ENCODE measurements at places on chromosomes 3 and 15.

DNA sequence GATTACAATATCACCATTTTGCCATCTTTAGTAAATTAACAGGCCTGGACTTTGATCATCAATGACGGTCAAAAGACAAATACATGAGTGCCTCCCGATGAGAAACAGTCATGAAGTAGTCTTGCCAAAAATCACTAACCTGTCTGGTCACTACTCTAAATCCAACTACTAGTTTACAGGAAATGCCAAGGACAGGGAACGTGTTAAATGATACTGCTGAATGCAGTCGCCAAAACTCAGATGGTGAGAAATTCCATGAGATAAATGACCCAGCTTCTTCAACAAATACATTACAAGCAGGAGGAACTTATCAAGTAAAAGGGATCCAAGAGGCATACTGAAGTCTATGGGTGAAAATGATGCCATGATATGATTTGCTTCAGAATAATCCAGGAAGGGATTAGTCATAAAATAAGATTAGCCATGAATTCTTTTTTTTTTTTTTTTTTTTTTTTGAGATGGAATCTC, 35.8 kb upstream of the ATP13A3 start:
- H3K27me3 ChIP-seq: peaks cover 4% of the 10 kb centered on the region
- H3K4me3 ChIP-seq: no peak overlapping the region
- peaks cover 3% of the 10 kb centered on the region for H3K36me3 ChIP-seq
- DNase-seq: no peak

- no peak for DNase-seq
- H3K4me1 ChIP-seq: no peaks in the 10 kb centered on the region
- no peak overlapping the region for H3K27ac ChIP-seq
- no peaks in the 10 kb centered on the region for H3K27me3 ChIP-seq
Observed at GRCh38 chr3:85838921-85839320, 880.1 kb downstream of the CADM2 start.

GRCh38 chr3:73558727-73559075, 66.0 kb downstream of the PDZRN3 start:
- no peak overlapping the region for H3K27ac ChIP-seq
- H3K36me3 ChIP-seq: no peaks in the 10 kb centered on the region
- H3K4me3 ChIP-seq: no peak overlapping the region
- no peak for DNase-seq
- no peaks in the 10 kb centered on the region for H3K4me1 ChIP-seq

DNA sequence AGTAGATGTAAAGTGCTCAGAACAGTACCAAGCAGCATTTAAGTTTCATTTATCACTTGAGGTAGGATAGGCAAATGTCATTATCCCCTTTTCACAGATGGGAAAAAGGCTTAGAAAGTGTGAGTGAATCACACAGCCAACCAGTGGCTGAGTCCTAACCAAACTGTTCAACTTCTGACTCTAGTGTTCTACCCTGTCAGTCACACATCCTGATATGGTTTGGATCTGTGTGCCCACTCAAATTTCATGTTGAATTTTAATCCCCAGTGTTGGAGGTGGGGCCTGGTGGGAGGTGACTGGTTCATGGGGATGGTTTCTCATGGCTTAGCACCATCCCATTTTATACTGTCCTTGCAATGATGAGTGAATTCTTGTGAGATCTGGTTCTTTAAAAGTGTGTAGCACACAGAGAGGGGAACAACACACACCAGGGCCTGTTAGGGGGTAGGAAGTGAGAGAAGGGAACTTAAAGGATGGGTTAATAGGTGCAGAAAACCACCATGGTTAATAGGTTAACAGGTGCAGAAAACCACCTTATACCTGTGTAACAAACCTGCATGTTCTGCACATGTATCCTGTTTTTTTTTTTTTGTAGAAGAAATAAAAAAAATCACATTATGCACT, 304.7 kb downstream of the SUCLG2 start:
- H3K36me3 ChIP-seq: no peaks in the 10 kb centered on the region
- no peaks in the 10 kb centered on the region for H3K27me3 ChIP-seq
- H3K4me3 ChIP-seq: no peak overlapping the region
- no peak for DNase-seq
- no peak overlapping the region for H3K27ac ChIP-seq
- H3K4me1 ChIP-seq: peaks cover 2% of the 10 kb centered on the region

DNA sequence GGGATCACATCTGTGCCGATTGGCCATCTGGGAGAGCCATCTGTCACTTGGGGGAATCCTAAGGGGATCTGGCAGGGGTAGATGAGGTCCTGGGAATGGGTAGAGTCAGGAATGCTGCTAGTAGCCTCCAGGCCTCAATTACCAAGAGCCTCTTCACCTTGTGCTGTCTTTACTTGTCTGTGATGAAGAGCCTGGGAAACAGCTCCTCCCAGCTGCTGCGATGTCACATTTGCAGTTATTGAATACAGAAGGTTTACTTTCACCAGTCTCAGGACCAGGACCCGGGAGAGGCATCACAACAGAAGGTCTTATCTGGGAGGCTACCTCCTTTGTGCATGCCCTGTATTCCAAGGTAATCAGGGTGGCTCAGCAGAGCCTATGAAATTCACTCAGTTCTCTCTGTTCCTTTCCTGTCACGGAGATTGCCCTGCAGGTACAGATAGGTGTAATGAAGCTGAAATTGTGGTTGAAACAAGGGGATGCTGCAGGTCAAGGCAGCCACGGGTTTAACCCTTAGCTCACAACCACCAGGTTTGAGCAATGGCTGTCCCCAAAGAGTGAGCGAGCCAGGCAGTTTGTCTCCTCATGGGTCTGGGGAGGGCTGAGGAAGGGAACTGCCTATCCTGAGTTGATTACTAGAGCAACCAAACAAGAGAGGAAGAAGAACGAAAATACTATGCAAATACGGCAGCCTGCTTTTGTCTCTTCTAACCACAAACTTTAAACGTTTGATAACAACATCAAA, 298.9 kb upstream of the RORA start:
- peaks cover 47% of the 10 kb centered on the region for H3K27me3 ChIP-seq
- no peak overlapping the region for H3K27ac ChIP-seq
- no peaks in the 10 kb centered on the region for H3K36me3 ChIP-seq
- no peak overlapping the region for H3K4me3 ChIP-seq

DNA sequence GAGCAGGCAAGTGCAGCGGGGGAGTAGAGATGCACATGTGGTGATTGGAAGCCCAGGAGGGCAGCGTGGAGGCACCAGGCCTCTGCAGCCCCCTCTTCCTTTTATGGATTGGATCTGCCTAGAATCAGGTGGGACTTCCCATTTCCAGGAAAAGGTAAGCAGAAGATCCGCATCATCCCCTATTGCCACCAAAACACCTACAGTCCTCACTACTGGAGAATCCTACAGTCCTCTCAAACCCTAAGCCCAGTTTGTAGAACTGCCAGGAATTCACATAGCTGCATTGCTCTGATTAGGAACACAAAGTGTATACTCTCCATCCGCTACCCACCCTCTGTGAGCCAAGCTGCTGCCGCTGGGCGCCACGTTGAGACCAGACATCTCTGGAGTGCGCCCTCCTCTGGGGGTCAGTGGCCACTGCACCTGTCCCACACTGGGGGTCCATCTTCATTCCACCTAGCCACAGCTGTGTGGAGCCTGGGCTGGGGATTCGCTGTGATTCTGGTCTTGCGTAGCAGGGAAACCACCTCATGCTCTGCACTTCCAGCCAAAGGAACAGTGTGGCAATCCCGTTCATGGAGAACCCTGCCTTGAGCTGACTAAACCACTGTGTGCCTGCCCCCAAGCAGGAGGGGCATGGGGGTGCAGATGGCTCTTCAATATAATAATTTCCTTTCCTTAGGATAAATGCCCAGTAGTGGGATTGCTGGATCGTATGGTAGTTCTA, 88.9 kb upstream of the PTX3 start:
- H3K4me3 ChIP-seq: no peak overlapping the region
- no peak for DNase-seq
- no peaks in the 10 kb centered on the region for H3K4me1 ChIP-seq

GRCh38 chr15:78353093-78353492, 12.9 kb downstream of the CRABP1 start:
- H3K4me1 ChIP-seq: peaks cover 2% of the 10 kb centered on the region
- no peak overlapping the region for H3K27ac ChIP-seq
- no peaks in the 10 kb centered on the region for H3K36me3 ChIP-seq
- no peak overlapping the region for H3K4me3 ChIP-seq

DNA sequence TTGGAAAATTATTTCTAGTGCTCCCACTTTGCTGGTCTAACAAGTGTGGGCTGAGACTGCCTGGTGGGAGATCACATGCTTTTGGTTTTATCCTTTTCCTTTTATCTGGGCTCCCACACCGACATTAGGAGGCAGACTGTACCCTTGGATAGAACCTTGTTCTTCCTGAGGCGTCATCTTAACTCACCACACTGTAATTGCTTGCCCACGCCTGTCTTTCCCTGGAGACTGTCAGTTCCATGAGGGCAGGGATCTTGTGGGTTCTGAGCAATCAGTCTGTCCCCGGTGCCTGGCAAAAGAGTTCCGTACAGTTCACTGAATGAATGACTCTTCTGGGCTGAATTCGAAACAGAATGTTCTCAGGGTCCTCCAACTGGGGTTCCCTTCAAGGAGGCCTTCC, 124.6 kb upstream of the ABHD17C start:
- H3K27ac ChIP-seq: no peak overlapping the region
- H3K4me3 ChIP-seq: no peak overlapping the region
- H3K36me3 ChIP-seq: no peaks in the 10 kb centered on the region
- H3K4me1 ChIP-seq: no peaks in the 10 kb centered on the region
- peaks cover 75% of the 10 kb centered on the region for H3K27me3 ChIP-seq

DNA sequence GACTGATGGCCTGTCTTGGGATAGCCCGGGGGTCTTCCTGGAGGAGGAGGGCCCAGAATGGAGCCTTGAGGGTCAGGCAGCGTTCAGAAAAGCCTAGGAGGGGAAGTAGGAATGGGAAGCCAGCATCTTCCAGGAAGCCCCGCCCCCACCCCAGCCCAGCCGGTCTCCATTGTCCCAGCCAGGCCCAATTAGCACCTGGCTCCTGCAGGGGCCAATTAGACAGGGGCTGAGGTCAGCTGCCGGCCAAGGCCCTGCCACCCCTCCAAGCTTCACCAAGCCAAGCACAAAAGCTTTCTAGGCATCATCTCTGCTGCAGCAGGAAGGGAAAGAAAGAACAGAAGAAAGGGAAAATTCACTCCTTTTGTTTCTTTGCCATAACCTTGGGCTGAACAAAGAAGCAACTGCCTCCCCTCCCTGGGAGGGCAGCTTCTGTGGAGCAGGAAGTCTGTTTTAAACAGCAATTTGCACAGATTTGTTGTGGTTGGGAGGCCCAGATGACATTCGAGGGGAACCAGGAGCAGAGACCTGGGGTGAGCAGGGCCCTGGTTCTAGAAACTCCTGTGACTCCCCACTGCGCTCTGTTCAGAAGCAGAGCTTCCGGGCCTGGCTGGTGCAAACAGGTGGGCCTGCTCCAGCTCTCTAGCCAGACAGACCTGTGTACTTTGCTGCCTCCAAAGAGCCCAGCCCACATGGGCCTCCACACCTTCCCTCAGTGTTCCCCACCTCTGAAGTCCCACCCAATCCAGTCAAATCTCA, 47.7 kb downstream of the CYP11A1 start:
- no peaks in the 10 kb centered on the region for H3K36me3 ChIP-seq
- no peak overlapping the region for H3K27ac ChIP-seq
- peaks cover 11% of the 10 kb centered on the region for H3K4me1 ChIP-seq
- H3K4me3 ChIP-seq: no peak overlapping the region

DNA sequence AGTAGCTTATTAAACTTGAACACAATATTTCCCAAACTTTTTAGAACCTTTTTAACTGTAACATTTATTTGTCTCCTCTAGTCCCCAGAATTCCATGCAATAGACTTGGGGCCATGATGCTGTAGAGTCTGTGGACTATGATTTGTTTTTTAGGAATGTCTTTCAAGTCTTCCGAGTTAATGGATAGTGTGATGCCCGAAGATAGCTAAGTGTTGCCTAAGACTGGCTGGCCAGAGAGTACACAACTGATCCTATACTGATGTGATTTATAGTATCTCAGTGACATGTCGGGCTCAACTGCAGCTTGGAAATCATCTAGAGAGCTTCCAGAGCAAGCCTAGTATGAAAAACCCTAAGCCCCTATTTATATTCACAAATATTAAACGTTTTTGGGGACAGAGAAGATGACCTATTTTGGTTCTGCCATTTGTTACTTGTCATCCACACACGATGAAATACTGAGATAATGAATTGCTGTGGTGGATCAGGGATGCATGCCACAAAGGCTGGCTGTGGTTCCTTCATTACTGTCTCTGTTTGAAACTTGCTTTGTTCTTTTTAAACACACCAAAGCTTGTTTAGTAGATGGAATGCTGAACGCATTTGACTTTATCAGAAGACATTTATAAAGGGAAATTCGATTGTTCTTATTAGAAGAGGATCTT, 507.4 kb downstream of the TAFA4 start:
- H3K36me3 ChIP-seq: no peaks in the 10 kb centered on the region
- H3K27me3 ChIP-seq: no peaks in the 10 kb centered on the region
- H3K4me3 ChIP-seq: no peak overlapping the region
- no peaks in the 10 kb centered on the region for H3K4me1 ChIP-seq
- no peak for DNase-seq

DNA sequence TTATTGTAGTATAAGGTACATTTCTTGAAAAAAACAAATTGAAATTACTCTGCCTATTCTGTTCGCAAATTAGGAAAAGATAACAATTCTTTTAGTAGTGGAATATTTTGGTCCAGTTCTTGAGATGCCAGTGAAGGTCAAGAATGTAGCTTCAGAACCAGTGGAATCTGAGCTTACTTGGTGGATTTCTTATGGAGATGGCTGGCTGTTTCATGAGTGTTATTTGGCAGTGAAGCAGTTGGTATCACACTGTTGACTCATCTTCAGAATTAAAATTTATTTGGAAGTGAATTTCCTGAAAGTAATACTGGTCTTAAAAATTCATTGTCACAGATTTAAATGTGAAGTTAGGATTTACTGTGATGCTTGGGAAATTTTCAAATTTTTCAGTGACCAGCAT, 19.1 kb downstream of the RNF13 start:
- no peaks in the 10 kb centered on the region for H3K4me1 ChIP-seq
- H3K27me3 ChIP-seq: no peaks in the 10 kb centered on the region
- no peak overlapping the region for H3K4me3 ChIP-seq
- peaks cover 3% of the 10 kb centered on the region for H3K36me3 ChIP-seq
- no peak overlapping the region for H3K27ac ChIP-seq

GRCh38 chr3:138914870-138915502, 32.0 kb downstream of the FOXL2 start:
- DNase-seq: no peak
- peaks cover 12% of the 10 kb centered on the region for H3K27me3 ChIP-seq
- H3K27ac ChIP-seq: peak overlapping the region; percentile 70

- no peak overlapping the region for H3K27ac ChIP-seq
- no peak for DNase-seq
- H3K36me3 ChIP-seq: no peaks in the 10 kb centered on the region
- peaks cover 27% of the 10 kb centered on the region for H3K27me3 ChIP-seq
Observed at GRCh38 chr15:93458597-93458996, 369.6 kb upstream of the RGMA start.

DNA sequence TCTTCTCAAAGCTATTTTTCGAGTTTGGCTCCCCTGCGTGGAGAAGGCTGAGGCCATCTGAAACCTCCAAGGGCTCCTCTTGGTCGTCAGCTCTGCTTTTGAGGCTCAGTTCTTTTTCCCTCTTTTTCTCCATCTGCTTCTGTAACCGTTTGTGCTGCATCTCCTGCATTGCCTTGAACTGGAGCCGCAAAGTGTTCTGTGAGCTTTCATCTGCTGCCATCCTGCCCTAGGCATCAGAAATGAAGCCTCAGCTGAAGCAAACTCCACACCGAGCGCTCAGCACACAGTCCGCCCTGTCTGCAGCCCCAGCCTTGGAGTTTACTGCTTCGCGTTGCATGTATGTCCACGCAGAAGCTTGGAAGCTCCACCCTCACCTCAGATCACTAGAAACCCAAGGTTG, 14.9 kb downstream of the CCDC13 start:
- peaks cover 13% of the 10 kb centered on the region for H3K4me1 ChIP-seq
- no peak for DNase-seq
- peaks cover 13% of the 10 kb centered on the region for H3K36me3 ChIP-seq
- H3K4me3 ChIP-seq: no peak overlapping the region
- H3K27me3 ChIP-seq: peaks cover 39% of the 10 kb centered on the region

All from T-helper 17 cell (primary cell).